ENCODE measurements at places on chromosomes 7 and 10. TPM values are rescaled to one million over a fixed set of nuclear protein-coding genes. Genes with fewer than 3 reads are reported as not detected.

MORN4 gene
- total RNA-seq, result 4.3 TPM

PRKG1 gene
- 16.5 TPM for total RNA-seq

TUBAL3 gene
- total RNA-seq, result not detected

PNLIPRP2 gene
- not detected for total RNA-seq

HOXA2 gene
- 0.76 TPM for total RNA-seq

STAG3 gene
- total RNA-seq, result 0.54 TPM

Measured in articular chondrocyte of knee joint (primary cell).